IMR-90 (cell line): ENCODE measurements at places on chromosomes 1 and 21. TPM values are rescaled to one million over a fixed set of nuclear protein-coding genes. Genes with fewer than 3 reads are reported as not detected.

RRP1 gene
- total RNA-seq, result 18.3 and 23.3 TPM in 2 replicates

TMPRSS2 gene
- total RNA-seq, result not detected in 2 replicates

SLAMF9 gene
- 0.18 and 0.28 TPM in 2 replicates for total RNA-seq

XPR1 gene
- total RNA-seq, result 25.1 and 25.3 TPM in 2 replicates

FALEC gene
- total RNA-seq, result not detected in 2 replicates

LRRIQ3 gene
- 1.8 and 3.1 TPM in 2 replicates for total RNA-seq

CHODL gene
- total RNA-seq, result under 0.01 TPM in 1 of 2 replicates, not detected in the other

COL24A1 gene
- 1.4 and 2.5 TPM in 2 replicates for total RNA-seq

- DNase-seq, result no peak
Observed at GRCh38 chr1:115466433-115466832, 128.4 kb upstream of the NGF start.

DNA sequence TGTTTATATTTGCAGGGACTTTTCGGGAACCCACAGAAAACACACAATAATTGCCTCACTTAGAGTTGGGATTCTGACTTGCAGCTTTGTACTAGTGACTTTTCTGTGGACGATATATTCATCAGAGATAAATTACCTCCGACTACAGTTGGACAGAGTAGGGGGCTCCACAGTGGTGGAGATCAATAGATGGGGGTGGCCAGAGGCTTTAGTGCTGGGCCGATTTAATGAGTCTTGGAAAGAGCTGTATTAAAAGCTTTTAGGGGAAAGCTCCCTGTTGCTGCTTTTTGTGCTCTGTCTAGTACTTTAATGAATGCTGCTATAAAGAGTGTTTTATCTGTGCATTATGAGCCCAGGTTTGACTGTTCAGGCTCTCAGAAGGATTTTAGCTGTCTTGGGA is 359.2 kb upstream of the DPYD start:
- no peak for DNase-seq

GRCh38 chr21:45029298-45029947 is 45.0 kb upstream of the ADARB1 start:
- no peak for DNase-seq

GRCh38 chr1:83807231-83807630 is 191.7 kb downstream of the TTLL7 start:
- no peak for DNase-seq

GRCh38 chr1:216044538-216044937 is 378.7 kb downstream of the USH2A start:
- DNase-seq, result peak; percentile 15

- DNase-seq, result no peak
Observed at GRCh38 chr1:52264530-52265115, 101.4 kb downstream of the CC2D1B start.

- DNase-seq, result no peak
Observed at GRCh38 chr21:25149022-25149421, 458.3 kb downstream of the MRPL39 start.

DNA sequence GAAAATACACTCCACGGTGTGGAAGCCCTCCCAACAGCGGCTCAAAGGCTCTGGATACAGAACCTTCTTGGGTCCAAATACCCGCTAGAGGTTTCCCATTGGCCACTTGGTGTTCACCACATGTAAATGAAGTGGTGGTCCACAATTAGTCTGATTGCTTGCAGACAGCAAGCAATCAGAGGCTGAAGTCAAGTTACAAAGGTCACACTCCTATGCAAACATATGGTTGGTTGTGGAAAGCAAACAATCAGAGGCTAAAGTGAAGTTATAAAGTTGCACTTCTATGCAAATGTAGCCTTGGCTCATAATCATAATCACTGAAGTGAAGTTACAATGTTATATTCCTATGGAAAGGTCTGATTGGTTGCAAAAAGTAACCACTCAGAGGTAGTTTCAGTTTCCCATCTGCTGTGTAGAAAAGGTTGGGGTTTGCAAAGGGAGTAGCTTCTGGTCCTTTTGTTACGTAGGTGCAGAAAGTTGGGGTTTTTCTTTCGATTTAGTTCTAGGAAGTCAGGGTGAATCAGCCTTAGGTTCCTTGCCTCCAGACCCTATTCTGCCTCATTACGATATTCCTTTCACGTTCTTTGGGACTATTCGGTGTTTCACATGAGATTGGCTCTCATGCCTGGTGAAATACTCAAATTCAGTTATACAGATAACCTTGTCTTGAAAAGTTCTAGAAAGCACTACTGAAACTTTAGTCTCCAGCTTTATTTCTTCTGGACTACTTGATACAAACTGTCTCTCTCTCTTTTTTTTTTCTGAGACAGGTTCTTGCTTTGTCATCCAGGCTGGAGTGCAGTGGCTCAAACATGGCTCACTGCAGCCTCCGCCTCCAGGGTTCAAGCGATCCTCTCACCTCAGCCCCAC is 36.7 kb upstream of the MTF2 start:
- DNase-seq, result no peak

DNA sequence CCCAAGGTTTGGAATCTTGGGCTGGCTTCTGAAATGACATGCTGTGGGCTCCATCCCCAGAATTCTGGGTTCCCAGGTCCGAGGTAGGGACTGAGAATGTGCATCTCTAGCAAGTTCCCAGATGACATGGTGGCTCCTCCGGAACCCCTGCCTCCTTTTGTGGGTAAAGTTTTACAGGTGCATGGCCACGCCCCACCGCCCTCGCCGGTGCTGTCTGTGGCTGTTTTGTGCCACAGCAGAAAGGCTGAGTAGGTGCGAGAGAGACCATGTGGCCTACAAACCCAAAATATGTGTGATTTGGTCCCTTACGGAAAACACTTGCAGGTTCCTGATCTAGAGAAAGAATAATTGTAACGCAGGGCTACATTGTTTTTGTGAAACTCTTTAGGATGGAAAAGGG is 30.9 kb downstream of the SKI start:
- no peak for DNase-seq

DNA sequence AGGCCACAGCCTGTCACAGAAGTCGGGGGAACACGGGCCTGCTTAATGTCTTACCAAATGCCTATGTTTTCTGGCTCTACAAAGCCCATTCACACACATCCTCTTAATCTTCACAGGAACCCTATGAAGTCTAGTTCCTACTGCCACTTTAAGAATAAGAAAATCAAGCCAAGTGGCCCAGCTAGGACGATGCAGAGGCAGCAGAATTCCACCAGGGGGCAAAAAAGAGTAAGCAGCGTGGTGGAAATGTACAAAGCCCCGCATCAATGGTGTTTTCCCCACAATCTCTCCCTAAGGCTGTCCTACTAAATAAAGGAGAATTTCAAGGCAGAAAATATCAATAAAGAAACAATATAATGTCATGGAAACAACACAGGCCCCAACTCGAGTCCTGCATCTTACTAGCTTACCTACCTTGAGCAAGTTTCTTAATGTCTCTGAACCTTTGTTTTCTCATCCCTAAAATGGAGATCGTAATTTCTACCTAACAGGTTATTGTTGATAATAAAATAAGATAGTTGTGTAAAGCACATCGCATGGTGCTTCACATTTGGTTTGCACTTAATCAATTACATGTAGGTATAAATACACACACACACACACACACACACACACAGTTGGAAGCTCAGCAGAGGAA is 21.4 kb downstream of the SEC16B start:
- DNase-seq, result peak; percentile 65

- no peak for DNase-seq
Observed at GRCh38 chr1:34898330-34898761, 31.1 kb downstream of the DLGAP3 start.

- peak; percentile 40 for DNase-seq
Observed at GRCh38 chr1:206467915-206468314, 2.4 kb upstream of the IKBKE start.

- DNase-seq, result no peak
Observed at GRCh38 chr1:176866011-176866714, 298.3 kb downstream of the ASTN1 start.
